ENCODE measurements at places on chromosomes 12 and 14.

- no peak for DNase-seq
These were observed 30.1 kb downstream of the CLIP1 start for GRCh38 chr12:122392411-122392810.

DNA sequence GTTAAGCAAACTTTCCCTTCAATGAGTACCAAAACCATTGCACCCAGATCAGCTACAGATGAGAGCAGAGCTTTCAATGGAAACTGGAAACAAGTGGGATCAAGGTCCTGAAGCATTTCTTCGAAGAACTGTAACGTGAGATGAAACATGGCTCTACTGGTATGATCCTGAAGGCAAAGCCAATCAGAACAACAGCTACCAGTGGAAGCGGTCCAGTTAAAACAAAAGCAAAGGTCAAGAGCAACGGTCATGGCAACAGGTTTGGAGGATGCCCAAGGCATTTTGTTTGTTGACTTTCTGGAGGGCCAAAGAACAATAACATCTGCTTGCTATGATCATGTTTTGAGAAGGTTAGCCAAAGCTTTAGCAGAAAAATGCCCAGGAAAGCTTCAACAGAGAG, 137.9 kb upstream of the CPSF6 start:
- no peak for DNase-seq

DNA sequence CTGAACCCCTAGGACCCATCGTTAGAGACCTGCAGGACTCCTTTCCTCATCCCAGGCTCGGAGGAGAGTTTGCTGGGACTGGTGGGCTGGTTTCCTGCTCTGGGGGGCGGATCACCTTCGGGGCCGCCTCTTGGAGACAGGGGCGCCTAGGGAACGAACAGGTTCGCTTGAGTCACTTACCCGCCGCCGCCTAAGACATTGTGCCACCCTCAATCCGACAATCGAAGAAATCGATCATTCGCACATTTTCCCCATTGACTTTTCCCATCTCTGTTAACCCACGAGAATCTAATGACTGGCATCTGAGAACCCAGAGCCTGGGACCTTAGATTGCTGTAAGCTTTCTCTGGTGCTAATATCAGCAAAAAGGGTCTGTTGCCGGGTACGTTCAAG, 322 bp downstream of the SLC39A9 start:
- DNase-seq = no peak

DNA sequence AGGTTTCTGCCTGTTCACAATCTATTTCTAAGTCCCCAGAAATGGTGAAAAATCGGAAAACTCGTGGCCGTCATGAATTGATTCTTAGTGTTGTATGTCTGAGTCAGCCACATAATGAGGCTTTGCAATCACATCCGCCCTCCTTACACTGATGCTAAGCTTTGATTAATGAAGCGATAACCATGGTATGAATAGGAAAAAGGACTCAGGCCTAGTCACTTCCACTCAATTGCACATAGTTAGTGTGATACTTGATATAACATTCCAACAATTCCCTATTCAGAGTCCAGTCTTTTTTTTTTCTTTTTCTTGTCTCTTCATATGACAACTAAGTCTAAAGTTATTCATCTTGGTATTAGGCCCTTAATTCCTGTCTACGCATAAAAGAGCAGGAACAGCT, 1231.0 kb downstream of the VRK1 start:
- DNase-seq = no peak

- DNase-seq = no peak
These were observed 1.7 kb downstream of the RALGAPA1 start for GRCh38 chr14:35807131-35807961.

DNA sequence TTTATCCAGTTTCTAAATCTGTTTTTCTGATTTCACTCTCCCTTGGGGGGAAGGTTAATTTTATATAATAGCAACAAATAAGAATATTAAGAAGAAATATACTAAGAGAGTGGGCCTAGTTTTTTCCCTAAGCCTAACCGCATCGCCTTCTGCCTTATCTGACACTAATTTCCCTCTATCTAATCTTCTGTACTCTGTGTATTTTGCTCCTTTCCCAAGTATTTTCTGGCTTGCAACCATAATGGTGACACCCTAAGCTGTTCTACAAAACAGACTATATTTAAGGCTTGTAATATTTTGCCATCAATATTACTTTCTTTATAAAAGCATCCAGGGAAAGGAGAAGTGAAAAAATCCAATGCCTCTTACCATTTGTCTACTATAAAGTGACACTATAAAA, 1168.8 kb downstream of the GALC start:
- no peak for DNase-seq
